ENCODE measurements at places on chromosomes 1 and 21.

DNA sequence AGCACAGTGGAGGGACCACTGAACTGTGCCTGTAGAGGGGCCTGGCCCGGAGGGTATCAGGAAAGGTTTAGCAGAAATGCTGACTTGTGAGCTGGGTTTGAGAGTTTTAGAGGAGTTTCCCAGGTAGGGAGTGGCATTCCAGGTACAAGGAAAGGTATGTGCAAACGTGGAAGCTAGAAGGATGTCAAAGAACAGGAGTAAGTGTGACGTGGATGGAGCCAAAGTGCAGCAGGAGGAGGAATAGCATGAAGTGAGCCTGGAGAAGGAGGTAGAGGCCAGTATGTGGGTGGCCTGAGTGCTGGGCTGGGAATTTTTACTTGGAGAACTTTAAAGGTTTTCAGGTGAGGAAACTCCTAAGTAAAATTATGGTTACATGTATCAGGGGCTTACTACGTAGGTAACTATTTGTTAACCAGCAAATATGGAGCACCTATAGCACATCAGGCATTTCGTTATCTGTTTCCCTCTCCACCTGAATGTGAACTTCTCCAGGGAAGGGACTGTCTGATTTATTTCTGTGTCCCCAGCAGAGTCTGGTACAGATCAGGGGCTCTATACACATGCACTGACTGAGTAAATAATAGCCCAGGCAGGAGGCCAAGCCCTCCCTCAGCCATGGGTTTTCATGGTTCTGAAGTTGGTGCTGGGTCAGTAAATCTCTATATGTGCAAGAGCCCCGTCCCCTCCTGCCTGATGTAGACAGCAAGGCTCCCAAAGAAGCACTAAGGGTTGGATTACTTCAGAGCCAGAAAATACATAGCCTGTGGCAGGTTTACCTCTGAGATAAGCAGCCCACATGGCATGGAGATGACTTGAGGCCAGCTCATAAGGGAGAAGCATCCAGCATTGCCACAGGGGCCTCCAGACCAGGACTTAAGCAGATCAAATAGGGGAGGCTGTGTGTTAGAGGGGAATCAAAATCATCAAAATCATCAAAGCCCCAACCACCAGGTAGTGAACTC lies 43.4 kb downstream of the CDCP2 start:
- H3K36me3 ChIP-seq: no peaks in the 10 kb centered on the region
- no peak overlapping the region for H3K27ac ChIP-seq
- DNase-seq: no peak
- no peaks in the 10 kb centered on the region for H3K27me3 ChIP-seq

GRCh38 chr1:7482772-7483495 lies 288.2 kb upstream of the VAMP3 start:
- DNase-seq: no peak
- no peak overlapping the region for H3K27ac ChIP-seq
- peaks cover 4% of the 10 kb centered on the region for H3K27me3 ChIP-seq
- H3K4me1 ChIP-seq: no peaks in the 10 kb centered on the region
- H3K4me3 ChIP-seq: no peak overlapping the region
- H3K36me3 ChIP-seq: no peaks in the 10 kb centered on the region

GRCh38 chr1:201633297-201633696 lies 94.4 kb downstream of the NAV1 start:
- H3K36me3 ChIP-seq: no peaks in the 10 kb centered on the region
- H3K27me3 ChIP-seq: peaks cover 13% of the 10 kb centered on the region
- no peak overlapping the region for H3K4me3 ChIP-seq
- no peak overlapping the region for H3K27ac ChIP-seq

- peak; percentile 61 for DNase-seq
- H3K27me3 ChIP-seq: no peaks in the 10 kb centered on the region
- H3K4me3 ChIP-seq: no peak overlapping the region
- peaks cover 92% of the 10 kb centered on the region for H3K4me1 ChIP-seq
Measured at GRCh38 chr21:35525443-35525842, 476.3 kb upstream of the RUNX1 start.

- H3K4me3 ChIP-seq: no peak overlapping the region
- H3K27me3 ChIP-seq: no peaks in the 10 kb centered on the region
- H3K4me1 ChIP-seq: no peaks in the 10 kb centered on the region
- no peak for DNase-seq
Measured at GRCh38 chr1:231691618-231692259, 65.1 kb downstream of the DISC1 start.

DNA sequence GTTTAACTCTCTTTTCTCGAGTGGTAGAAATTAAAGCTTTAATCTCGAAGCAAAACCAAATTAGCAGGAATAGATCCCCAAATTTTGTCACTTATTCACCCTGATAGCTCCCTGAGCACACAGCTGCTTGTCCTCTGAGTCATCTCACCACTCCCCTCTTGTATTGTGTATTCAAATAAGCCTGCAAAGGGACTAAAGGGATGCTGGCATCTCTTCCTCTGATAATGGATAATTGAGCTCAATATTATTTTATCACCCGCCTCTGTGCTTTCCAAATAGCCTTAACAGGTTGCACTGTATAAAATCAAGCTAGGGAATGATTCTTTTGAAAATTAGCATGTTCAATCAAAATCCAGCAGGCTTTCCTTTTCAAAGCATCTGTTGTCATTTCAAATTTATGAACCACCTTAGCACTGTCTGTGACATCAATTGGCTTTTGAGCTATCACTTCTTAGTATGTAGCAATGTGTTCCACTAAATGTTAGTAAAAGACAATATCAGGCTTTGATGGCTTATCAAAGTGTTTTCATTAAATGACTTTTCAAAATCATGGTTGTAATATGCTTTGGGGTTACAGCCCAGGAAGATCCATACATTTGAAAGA lies 561.6 kb downstream of the PLA2G4A start:
- DNase-seq: no peak
- H3K27ac ChIP-seq: no peak overlapping the region
- H3K4me3 ChIP-seq: no peak overlapping the region
- no peaks in the 10 kb centered on the region for H3K27me3 ChIP-seq
- no peaks in the 10 kb centered on the region for H3K36me3 ChIP-seq

GRCh38 chr1:27561124-27561899 lies 42.6 kb downstream of the AHDC1 start:
- DNase-seq: no peak
- no peak overlapping the region for H3K27ac ChIP-seq
- H3K4me1 ChIP-seq: peaks cover 4% of the 10 kb centered on the region
- peaks cover 41% of the 10 kb centered on the region for H3K36me3 ChIP-seq
- no peak overlapping the region for H3K4me3 ChIP-seq
- H3K27me3 ChIP-seq: no peaks in the 10 kb centered on the region

DNA sequence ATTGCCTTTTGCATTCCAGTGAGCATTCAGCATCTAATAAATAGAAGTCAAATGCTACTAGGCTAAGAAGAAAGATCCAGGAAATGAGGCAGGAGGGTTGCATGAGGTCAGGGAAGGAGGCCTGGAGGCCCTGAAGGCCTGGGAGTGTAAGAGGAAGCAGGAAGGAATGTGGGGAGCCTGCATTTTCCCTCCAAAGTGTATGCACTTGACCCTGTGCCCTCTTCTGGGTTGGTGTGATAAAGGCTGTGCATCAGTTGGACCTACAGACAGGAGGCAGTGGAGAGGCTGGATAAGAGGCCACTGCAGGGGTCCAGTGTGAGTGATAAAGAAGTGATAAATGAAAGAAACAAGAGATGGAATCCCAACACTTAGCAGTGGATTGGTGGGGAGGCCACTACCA lies 20.4 kb downstream of the KIAA1614 start:
- H3K4me1 ChIP-seq: peaks cover 25% of the 10 kb centered on the region
- no peak overlapping the region for H3K27ac ChIP-seq
- no peak overlapping the region for H3K4me3 ChIP-seq

GRCh38 chr1:25817840-25818501 lies 1.8 kb upstream of the MTFR1L start:
- no peaks in the 10 kb centered on the region for H3K36me3 ChIP-seq
- no peak for DNase-seq
- no peaks in the 10 kb centered on the region for H3K27me3 ChIP-seq
- no peak overlapping the region for H3K27ac ChIP-seq
- H3K4me1 ChIP-seq: peaks cover 28% of the 10 kb centered on the region
- no peak overlapping the region for H3K4me3 ChIP-seq

DNA sequence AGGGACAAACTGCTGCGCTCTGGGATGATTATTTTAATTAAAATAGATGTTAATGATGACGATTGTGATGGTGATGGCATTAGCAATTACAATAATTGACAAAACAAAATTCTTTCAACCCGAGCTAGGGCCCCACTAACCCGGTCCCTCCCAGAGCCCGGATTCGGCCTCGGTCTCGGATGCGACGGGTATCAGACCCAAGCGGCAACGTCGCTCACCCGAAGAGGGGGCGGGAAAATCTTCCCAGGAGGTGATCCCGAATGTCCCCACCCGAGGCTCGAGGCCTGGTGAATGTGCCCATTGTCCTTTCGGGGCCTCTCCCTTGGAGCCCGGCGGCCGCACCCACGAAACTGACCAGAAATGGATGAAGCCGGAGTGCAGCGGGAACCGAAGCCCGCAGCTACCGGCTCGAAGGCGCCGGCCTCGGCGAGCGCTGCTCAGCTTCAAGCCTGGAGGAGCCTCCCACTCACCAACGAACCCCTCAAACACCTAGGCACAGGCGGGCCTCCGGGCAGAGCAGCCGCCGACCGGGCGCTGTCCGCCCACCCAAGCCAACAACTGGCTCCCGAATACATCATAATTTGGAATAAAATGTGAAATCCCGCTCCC lies 1.2 kb downstream of the TAL1 start:
- no peak overlapping the region for H3K27ac ChIP-seq
- no peaks in the 10 kb centered on the region for H3K4me1 ChIP-seq
- no peaks in the 10 kb centered on the region for H3K36me3 ChIP-seq
- peaks cover 14% of the 10 kb centered on the region for H3K27me3 ChIP-seq

DNA sequence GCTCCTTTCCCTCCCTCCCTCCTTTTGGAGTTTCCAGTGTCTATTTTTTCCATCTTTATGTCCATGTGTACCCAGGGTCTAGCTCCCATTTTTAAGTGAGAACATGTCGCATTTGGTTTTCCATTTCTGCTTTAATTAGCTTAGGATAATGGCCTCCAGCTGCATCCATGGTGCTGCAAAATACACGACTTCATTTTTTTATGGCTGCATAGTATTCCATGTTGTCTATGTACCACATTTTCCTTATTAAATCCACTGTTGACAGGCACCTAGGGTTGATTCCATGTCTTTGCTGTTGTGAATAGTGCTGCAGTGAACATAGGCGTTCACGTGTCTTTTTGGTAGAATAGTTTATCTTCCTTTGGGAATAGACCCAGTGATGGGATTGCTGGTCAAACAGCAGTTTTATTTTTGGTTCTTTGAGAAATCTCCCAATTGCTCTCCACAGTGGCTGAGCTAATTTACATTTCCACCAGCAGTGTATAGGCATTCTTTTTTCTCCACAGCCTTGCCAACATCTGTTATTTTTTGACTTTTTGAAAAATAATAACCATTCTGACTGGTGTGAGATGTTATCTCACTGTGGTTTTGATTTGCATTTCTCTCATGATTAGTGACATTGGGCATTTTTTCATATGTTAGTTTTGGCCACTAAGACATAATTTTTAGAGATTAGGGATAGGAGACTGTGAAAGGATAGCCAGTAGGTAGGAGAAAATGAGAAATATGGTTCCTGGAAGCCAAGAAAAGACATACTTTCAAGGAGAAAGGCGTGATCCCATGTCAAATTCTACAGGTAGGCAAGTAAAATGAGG lies 50.4 kb downstream of the ADAMTS1 start:
- peaks cover 8% of the 10 kb centered on the region for H3K4me1 ChIP-seq
- H3K36me3 ChIP-seq: no peaks in the 10 kb centered on the region
- H3K27me3 ChIP-seq: no peaks in the 10 kb centered on the region
- H3K4me3 ChIP-seq: no peak overlapping the region

- no peaks in the 10 kb centered on the region for H3K4me1 ChIP-seq
- DNase-seq: no peak
- H3K4me3 ChIP-seq: no peak overlapping the region
- no peak overlapping the region for H3K27ac ChIP-seq
Measured at GRCh38 chr1:196309386-196309785, 298.9 kb downstream of the KCNT2 start.

DNA sequence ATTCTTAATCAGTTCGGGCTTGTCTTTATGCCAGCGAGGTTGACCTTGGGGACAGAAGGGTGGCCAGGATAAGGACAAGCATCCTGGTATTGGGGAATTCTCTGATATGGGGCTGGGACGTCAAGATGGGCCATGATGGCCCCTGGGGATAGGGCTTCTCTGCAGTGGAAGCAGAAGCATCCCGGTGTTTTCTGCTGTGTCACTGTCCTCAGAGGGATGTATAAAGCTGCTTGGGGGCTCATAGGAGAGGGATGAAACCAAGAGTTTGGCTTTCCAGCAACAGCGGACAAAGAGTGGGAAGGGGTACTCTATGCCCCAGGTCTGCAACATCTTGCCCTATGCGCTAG lies 1.4 kb upstream of the ATP1B1 start:
- H3K4me3 ChIP-seq: peak overlapping the region; percentile 76
- peaks cover 37% of the 10 kb centered on the region for H3K27me3 ChIP-seq
- no peaks in the 10 kb centered on the region for H3K36me3 ChIP-seq
- peaks cover 43% of the 10 kb centered on the region for H3K4me1 ChIP-seq
- no peak for DNase-seq
- no peak overlapping the region for H3K27ac ChIP-seq

DNA sequence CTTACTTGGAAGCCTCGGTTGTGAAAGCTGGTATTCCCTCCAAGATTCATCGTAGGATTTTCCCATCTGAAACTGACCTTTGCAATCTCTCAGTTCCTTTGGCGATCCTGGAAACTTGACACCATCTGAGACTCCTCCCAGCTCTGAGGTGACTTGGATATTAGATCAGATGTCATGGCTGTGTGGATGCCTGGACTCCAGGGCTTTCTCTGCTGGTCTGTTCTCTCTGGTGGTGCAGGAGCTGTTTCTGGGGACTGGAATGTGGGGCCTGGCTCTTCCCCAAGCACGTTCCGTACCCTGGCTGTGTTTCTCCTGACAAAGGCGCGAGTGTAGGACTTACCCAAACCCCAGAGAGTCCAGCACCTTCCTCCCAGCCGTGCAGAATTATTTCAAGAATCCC lies 252.2 kb downstream of the RPS6KC1 start:
- H3K27ac ChIP-seq: no peak overlapping the region
- H3K4me1 ChIP-seq: no peaks in the 10 kb centered on the region
- DNase-seq: no peak
- H3K27me3 ChIP-seq: no peaks in the 10 kb centered on the region
- H3K4me3 ChIP-seq: no peak overlapping the region
- no peaks in the 10 kb centered on the region for H3K36me3 ChIP-seq
